BJ (cell line): ENCODE measurements at places on chromosomes 2 and 18.

- peak; percentile 58 for DNase-seq
These were observed 62.0 kb upstream of the TAF1B start for GRCh38 chr2:9781252-9781651.

DNA sequence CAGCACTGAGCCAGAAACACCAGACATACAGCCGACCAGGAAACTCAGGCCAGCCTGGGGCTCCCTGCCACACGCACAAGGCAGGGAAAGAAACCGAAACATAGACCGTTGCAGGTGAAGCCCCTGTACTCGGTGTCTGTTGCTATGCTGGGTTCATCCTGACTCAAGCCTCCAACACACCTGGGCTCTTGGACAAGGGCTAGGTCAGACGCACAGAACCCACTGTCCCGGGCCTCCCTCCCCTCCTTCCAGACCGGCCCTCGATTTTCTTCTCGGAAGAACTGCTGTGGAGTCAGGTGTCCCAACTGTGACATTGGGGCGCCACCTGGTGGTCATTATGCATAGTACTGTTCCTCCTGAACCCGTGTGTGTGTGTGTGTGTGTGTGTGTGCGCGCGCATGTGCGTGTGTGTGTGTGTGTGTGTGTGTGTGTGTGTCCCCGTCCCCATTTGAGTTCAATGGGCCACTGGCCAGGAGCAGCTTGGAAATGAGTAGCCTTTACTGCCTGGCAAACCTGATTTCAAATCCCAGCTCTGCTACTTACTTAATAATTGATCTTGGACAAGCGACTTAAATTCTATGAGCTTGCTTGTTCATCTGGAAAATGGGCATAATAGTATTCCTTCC lies 55.4 kb upstream of the GLI2 start:
- no peak for DNase-seq

GRCh38 chr2:53559302-53559966 lies 208.2 kb upstream of the CHAC2 start:
- no peak for DNase-seq

- DNase-seq, result no peak
These were observed 101.9 kb downstream of the FOXI3 start for GRCh38 chr2:88350331-88351248.

- DNase-seq, result no peak
These were observed 30.5 kb upstream of the IMPA2 start for GRCh38 chr18:11950824-11951223.

- no peak for DNase-seq
These were observed 154.6 kb upstream of the CTAGE1 start for GRCh38 chr18:22572341-22572740.

GRCh38 chr2:930935-931334 lies 19.7 kb upstream of the SNTG2 start:
- DNase-seq, result no peak

- DNase-seq, result no peak
These were observed 186.3 kb downstream of the HAUS1 start for GRCh38 chr18:46290440-46291020.

- no peak for DNase-seq
These were observed 70.3 kb downstream of the TGOLN2 start for GRCh38 chr2:85257359-85257969.

- no peak for DNase-seq
These were observed 60.3 kb downstream of the RPIA start for GRCh38 chr2:88751768-88752167.

GRCh38 chr2:121875585-121876185 lies 120.2 kb downstream of the TSN start:
- no peak for DNase-seq

DNA sequence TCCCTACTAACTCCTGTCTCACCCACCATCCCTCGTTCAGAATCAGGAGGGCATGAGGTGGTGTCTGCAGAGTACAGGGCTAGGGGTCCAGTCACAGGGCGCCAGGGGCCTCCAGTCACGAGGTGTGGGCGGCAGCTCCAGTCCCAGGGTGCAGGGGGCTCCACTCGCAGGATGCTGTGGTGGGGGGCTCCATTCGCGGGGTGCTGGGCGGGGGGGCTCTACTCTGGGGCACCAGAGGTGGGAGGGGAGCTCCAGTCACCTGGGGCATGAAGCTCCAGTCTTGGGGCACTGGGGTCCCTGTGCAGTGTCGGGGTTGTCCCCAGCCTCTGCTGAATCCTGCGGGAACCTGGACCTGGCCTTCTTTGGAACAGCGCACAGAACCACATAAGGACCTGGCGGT lies 66.0 kb downstream of the EIPR1 start:
- DNase-seq, result no peak

DNA sequence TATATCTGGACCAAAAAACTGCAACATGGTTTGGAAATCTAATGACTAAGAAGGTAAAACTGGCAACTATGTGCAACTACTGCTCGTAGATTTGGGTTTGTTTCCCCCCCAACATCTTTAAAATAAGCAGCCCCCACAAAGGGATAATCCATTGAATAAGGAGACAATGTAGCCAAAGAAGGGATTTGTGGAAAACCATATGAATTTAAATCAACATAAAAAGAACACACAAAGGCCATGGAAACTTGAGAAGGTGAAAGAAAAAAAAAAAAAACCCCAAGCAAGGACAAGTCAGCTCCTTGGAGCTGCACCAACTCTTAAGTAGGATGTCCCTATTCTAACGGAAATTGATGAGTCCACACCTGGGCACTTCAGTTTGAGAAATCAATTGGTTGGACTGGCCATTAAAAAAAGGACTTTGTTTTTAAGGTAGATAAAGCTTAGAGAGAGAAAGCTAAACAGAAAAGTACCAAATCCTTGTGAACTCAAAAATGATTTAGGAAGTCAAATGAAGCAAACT lies 53.7 kb upstream of the ST8SIA5 start:
- no peak for DNase-seq

GRCh38 chr2:226185616-226186211 lies 613.9 kb downstream of the IRS1 start:
- DNase-seq, result peak; percentile 99

DNA sequence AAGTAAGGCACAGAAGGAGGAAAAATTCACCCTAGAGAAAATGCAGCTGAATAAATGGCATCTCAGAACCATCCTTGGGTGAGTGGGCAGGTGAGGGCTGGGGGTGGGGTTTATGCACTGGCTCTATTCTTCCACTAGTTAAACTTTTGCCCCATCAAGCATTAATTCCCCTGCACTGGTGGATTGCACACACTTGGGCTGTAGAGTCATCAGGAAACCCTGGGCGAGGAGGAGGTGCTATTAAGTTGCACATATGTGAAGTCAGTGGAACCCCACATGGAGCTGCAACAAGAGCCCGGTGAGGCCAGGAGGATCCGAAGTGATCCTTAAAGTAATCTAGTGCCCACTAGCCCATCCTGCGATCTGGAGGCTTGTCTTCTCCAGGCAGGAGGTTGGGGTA lies 6.8 kb upstream of the DNAJB2 start:
- DNase-seq, result no peak

DNA sequence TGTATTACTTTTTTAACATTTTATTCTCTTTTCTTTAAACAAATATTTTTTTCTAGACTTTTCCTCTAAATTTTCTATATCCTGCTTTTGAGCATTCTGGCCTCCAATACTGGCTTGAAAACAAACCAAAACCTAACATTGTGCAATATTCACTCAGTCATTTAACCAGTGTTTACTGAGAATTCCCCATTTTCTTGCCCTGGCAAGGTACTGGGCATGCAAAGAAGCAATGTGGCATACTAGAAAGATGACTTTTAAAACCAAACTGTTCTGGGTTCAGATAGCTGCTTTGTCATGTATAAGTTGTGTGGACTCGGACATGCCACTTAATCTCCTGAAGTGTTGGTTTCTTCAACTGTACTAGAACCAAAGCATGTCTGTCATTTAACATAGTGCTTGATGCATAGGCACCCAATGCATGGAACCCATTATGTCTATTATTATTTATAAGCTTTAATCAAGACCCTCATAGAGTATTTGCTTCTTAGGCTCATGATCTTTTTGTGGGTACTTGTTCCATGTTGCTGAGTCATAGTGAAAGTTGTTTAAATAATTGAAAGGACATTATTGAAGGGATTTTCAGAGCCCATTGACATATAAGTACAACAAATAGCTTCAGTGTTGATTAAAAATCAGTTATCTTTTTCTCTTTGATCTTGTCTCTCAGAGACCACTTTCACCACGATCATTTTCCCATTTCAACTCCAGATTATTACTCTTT lies 185.4 kb upstream of the OSR1 start:
- DNase-seq, result no peak

DNA sequence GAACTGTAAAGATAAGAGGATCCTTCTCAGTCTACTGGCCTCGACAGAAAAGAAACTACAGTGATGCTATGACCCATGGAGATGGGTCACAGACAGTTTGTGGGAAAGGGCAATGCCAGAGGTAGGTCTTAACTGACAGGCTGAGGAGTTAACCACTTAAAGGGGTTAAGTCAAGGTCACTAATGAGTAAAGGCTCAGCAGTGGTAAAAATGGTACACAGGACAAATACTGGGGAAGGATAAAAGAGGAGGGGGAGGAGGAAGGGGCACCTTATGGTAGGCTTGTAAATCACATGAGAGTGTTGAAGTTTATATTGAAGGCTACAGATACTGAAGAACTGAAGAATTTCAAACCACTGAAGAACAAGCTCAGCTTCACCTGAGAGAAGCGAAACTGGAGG lies 9.9 kb downstream of the IER3IP1 start:
- no peak for DNase-seq

GRCh38 chr2:2131075-2131789 lies 199.8 kb downstream of the MYT1L start:
- no peak for DNase-seq

GRCh38 chr2:216389570-216389969 lies 17.3 kb upstream of the MARCHF4 start:
- no peak for DNase-seq

DNA sequence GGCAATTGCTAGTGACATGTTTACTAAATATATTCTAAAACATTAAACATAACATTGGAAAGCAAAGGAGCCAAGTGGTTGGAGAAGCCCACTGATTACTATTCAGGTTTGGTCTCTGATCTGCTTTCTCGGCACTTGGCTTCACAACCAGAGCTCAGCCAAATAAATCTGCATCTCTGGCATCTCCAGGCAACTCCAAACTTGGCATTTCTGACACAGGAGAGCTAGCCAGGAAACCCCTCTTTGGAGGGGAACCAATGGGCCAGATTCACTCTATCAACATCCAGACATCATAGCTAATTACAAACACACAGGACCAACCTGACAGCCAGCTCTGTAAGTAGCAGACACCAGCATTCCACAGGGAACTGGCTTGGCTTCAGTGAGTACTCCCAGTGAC lies 150.3 kb upstream of the ETAA1 start:
- DNase-seq, result no peak

DNA sequence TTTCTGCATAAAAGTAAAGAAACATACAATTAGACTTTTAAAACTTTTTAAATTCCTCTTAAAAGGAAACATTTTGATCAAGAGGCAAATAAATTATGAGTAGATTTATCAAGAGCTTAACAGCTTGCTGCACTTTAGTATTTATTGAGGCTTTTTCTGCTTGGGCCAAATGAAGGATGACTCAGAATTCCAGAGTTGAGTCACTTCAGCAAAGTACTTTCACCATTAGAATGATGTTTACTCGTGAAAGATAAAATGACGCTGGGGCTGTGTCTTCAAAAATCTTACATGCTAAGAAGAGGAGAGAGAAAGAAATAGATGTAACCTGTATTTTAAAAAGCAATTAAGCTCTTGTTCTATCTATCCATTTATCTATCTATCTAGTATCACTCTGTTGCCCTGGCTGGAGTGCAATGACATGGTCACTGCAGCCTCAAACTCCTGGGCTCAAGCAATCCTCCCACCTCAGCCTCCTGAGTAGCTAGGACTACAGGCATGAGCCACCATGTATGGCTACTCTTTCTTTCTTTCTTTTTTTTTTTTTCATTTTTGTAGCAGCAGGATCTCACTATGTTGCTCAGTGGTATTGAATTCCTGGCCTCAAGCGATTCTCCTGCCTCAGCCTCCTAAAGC lies 75.3 kb upstream of the RIOK3 start:
- peak; percentile 69 for DNase-seq

DNA sequence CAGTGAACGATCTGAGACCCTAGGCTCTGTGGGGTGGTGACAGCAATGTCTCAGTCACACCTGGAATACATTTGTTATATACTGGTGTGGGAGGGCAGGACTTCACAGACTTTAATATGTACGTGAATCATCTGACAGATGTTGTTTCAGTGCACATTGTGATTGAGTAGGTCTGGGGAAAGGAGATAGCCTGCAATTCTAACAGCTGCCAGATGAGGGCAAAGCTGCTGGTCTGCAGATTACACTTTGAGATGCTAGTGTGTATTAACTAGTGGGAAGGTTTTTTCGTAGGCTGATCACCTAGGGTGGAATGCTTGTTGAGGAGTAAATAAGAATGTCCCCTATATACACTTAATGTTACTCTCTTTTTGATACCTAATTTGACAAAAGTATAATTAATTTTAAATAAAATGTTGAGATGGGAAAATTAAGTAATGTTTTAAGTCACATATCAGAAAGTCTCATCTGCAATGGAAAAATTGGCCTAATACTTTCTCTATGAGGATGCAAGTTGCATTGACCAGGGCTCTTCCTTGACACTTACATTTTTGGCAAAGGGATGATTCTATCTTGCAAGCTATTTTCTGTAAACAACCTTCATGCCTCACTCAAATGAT lies 496.9 kb upstream of the HNMT start:
- no peak for DNase-seq

DNA sequence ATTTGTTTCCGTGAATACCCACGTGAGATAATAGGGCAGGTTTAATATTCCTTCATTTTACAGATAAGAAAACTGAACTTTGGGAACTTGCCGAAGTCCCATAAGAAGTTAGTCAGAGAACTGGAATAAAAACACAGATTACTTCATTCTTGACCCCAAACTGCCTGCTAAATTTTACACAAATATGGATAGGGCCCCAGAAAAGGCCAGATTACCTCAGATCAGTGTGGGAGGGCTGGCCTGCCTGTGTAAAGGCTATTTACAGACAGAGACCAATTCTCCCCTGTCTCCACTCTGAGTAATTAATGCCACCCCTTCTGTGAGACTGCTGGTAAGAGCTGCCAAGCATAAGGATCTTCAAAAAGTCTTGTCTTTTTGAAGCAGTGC lies 139.2 kb downstream of the MGAT5 start:
- no peak for DNase-seq

DNA sequence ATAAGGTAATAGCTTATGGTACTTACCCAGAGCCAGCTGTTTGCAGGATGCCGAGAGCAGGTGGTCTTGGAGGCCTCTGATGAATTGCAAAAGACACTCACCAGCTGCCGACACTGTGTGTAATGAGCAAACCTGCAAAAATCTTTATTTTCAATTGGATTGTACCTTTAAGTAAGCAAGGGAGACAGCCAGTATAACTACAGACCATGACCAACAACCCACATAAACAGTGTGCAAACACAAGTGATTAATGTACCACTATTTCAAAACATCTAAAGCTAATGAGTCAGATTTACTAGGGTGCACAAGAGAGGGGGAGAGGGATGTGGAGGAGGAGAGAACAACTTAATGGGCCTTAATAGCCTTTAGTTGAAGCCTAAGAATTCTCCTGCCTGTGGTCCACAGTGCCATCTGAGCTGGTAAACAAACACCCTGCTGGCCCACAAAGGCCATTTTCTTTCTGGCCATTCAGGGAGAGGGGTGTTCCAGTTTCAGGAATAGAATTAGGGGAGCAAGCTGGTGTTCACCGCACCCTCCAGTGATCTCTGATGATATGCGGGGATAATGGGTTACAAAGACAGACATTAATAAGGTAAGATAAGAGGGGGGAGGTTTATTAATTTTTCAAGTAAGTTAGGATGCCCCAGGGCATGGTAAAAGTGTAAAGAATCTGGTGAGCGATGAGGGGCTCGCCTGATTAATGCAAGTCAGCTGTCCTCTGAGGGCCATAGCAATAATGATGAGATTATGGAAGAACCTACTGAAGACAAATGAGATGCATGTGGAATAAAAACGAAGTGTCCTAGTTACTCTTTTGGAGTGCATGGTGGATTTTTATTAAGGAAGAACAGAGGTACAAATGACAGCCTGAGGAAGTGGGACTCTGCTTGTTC lies 196.4 kb downstream of the HRH4 start:
- DNase-seq, result peak; percentile 80
